ENCODE measurements at places on chromosomes 13 and 19. TPM values are rescaled to one million over a fixed set of nuclear protein-coding genes. Genes with fewer than 3 reads are reported as not detected.

TRPC4 gene
- 9.8 TPM for total RNA-seq

GRCh38 chr19:41606215-41606837, 20.5 kb downstream of the CEACAM4 start:
- H3K4me3 ChIP-seq, result no peak overlapping the region
- H3K27me3 ChIP-seq, result no peaks in the 10 kb centered on the region

DNA sequence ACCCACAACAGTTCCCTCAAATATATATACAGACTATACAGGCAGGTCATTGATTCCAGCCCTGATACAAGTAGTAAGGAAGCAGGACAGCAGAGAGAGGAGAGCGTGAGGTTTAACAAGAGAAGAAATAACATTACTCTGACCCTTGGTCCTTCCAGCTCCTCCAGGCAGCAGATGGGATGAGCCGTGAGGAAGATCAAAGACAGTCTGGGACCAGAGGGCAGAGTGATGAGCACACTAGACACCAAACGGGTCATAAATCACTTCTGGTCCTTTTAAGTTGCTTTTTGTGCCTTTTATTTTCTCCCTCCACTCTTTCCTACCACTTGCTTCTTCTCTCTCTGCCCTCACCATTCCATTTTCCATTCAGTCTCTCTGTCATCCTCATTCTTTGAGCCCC, 16.9 kb upstream of the MICU2 start:
- H3K4me3 ChIP-seq, result no peak overlapping the region
- H3K4me1 ChIP-seq, result no peaks in the 10 kb centered on the region
- no peak overlapping the region for H3K27ac ChIP-seq
- H3K27me3 ChIP-seq, result peaks cover 4% of the 10 kb centered on the region

SPC24 gene
- 6.5 TPM for total RNA-seq

DNA sequence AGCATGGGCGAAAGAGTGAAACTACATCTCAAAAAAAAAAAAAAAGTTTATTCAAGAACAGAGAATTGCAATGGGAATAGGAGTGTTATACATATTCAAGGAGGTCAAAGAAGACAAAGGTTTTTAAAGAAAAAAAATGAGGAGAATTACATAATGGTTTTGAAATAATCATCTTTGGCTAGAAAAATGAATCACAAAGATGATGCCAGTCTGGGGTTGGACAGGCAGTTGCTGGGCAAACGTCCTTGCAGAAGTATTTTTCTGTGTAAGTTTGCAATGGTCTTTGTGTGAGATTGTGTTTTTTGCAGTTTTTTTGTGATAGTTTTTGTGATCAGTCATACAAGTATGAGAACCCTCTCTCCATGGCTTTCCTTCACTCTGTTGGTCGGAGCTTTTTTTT, 23.7 kb downstream of the LYPD3 start:
- no peaks in the 10 kb centered on the region for H3K36me3 ChIP-seq
- H3K27ac ChIP-seq, result no peak overlapping the region
- no peak overlapping the region for H3K4me3 ChIP-seq

DNA sequence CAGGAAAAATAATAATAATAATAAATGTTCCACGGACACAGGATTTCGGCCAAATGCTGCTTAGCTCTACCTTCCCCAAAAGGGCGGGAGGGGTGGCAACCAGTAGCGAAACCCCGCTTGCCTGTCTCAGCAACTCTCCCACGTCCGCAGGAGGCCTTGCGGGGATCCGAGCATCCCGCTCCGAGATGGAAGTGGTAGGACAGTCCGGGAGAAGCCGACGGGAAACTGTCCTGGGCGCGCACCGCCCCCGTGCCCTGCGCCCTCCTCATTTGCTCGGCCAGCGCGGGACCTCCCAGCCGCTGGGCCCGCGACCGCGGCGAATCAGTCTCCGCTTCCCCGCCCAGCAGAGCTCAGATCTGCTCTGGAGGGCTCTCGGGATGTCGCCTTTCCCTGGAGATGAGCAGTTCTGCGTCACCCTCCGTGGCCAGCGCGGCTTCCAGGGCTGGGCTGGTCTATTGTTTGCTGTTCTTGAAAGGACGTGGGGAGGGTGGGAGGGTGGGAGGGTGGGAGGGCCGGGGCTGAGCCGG, 48.9 kb upstream of the PABPC3 start:
- DNase-seq, result peak; percentile 67
- no peaks in the 10 kb centered on the region for H3K36me3 ChIP-seq
- H3K4me1 ChIP-seq, result no peaks in the 10 kb centered on the region
- H3K27me3 ChIP-seq, result peaks cover 30% of the 10 kb centered on the region
- no peak overlapping the region for H3K27ac ChIP-seq
- peak overlapping the region; percentile 60 for H3K4me3 ChIP-seq

GRCh38 chr19:50520822-50521465, 7.2 kb upstream of the ASPDH start:
- H3K36me3 ChIP-seq, result no peaks in the 10 kb centered on the region
- no peaks in the 10 kb centered on the region for H3K27me3 ChIP-seq
- no peak overlapping the region for H3K27ac ChIP-seq
- H3K4me1 ChIP-seq, result no peaks in the 10 kb centered on the region
- H3K4me3 ChIP-seq, result no peak overlapping the region

BST2 gene
- 10.1 TPM for total RNA-seq

- no peaks in the 10 kb centered on the region for H3K27me3 ChIP-seq
- H3K4me1 ChIP-seq, result peaks cover 24% of the 10 kb centered on the region
- H3K36me3 ChIP-seq, result peaks cover 41% of the 10 kb centered on the region
- no peak overlapping the region for H3K27ac ChIP-seq
- no peak overlapping the region for H3K4me3 ChIP-seq
Observed at GRCh38 chr19:10116866-10117616, 2.7 kb downstream of the EIF3G start.

GRCh38 chr13:113052206-113052605, 53.4 kb upstream of the F7 start:
- peaks cover 59% of the 10 kb centered on the region for H3K27me3 ChIP-seq
- DNase-seq, result peak; percentile 71
- H3K4me3 ChIP-seq, result no peak overlapping the region
- no peaks in the 10 kb centered on the region for H3K36me3 ChIP-seq
- H3K27ac ChIP-seq, result no peak overlapping the region

DNA sequence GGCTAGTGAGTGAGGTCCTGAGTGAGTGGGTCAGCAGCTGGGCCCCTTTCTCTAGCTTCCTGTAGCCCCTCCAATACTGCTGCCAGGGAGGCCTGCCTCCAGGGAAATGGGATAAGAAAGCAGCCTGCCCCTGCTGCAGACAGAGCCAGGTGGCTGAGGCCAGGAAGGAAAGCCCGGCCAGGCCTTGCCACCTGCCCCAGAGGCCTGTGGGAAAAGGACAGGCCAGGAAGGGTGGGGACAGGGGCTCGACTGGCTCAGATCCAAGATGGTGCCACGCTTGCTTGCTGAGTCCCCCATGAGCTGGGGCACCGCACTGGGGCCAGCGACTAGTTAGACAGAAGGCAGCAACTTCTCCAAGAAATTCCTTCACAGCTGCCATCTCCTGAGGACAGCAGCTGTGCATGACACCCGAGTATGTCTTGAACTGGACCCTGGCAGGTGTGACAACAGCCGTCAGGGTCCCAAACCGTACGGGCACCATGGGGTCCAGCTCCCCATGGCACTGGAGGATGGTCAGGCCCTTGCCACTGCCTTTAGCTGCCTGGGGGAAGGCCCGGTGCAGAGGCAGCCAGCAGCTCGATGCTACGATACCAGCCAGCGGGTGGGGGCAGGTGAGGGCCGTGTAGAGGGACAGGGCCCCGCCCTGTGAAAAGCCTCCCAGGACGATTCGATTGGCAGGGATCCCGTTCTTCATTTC, 5.1 kb upstream of the PRR36 start:
- peaks cover 4% of the 10 kb centered on the region for H3K4me1 ChIP-seq
- no peak overlapping the region for H3K27ac ChIP-seq
- peak; percentile 39 for DNase-seq
- no peaks in the 10 kb centered on the region for H3K36me3 ChIP-seq
- H3K4me3 ChIP-seq, result no peak overlapping the region

DNA sequence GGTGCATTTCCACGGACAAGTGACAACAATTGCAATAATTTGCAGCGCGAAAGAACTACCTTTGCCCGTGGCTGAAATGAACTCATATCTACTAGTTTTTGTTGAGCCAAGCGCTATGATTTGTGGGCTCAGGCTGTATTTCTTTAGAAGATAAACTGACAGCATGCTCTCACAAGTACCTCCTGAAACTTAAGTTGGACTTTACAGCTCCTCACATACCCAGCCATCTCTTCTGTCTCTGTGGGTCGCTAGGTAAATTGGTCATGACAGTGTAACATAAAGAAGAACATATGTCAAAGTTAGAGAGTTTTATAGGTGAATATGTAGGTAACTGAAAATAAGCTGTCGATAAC, 839 bp downstream of the COG6 start:
- H3K4me1 ChIP-seq, result peaks cover 12% of the 10 kb centered on the region
- H3K36me3 ChIP-seq, result peaks cover 13% of the 10 kb centered on the region
- no peak for DNase-seq

- H3K27me3 ChIP-seq, result no peaks in the 10 kb centered on the region
- H3K4me3 ChIP-seq, result peak overlapping the region; percentile 45
- H3K27ac ChIP-seq, result peak overlapping the region; percentile 62
Observed at GRCh38 chr19:10878253-10878652, 6.9 kb downstream of the CARM1 start.
